NCI-H2081 (cell line): ENCODE measurements at places on chromosomes 2 and 18.
A peak's percentile ranks its signal among the peaks of the same experiment; 100 is the strongest.

- DNase-seq = no peak
Measured at GRCh38 chr2:55865096-55865835, 58.3 kb downstream of the EFEMP1 start.

- no peak for DNase-seq
Measured at GRCh38 chr2:62458671-62459081, 47.3 kb downstream of the TMEM17 start.

GRCh38 chr2:132814651-132815050, 144.6 kb upstream of the LYPD1 start:
- DNase-seq = no peak

DNA sequence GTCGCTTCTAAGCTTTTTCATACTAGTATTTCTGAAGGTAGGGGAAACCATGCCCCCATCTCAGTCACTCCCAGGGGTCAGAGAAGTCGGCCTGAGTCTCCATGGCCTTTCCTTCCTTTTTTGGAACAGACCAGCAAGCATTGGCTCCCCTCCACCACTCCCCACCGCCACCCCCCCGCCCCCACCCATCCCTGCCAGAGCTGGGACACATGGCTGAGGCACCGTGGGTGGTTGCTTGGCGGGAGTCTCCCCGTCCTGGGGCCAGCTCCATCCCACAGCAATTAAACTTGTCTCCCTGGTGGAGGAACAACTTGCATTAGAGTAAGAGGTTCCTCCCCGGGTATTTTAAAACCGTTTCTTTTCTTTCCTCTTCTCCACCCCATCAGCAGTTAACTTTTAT, 100.8 kb upstream of the TFPI start:
- peak; percentile 69 for DNase-seq

DNA sequence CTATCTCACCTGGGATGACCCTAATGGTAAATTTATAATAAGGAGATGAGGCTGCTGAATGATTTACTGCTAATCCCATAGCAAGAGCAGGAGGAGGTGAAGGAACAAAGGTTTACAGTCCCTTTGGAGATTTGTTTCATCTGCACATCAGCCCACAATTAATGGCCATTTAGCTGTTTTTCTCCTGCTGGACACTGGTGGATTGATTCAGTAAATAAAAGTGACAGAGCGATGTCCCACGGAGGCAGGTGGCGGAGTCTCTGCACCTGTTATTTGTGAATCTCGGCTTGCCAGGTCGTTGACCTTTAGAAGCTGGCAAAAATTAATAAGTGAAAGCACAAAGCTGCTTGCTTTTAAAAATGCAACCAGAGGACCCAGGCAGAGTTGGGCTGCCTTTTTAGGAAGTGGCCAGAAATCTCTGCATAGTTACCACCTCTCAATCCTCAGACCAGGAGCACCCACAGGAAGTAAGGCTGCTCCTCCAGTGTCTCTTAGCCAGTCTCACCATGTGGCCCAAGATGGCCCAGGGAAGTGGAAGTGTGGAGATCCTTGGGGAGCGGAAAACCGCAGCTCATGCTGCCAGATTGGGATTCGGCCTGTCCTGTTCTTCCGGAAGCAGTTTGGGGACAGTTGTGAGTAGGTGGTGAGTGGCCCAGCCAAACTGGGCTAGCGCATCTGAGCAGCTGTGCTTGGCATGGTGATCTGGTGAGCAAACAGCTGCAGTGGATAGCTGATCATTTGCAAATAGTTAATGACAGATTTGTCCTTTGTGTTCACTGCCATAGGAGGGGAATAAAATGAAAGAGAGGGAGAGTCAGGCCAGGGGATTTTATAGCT, 1005.7 kb upstream of the PIK3C3 start:
- DNase-seq = peak; percentile 34

GRCh38 chr18:24016643-24017042, 2.1 kb downstream of the TTC39C start:
- DNase-seq = peak; percentile 6

DNA sequence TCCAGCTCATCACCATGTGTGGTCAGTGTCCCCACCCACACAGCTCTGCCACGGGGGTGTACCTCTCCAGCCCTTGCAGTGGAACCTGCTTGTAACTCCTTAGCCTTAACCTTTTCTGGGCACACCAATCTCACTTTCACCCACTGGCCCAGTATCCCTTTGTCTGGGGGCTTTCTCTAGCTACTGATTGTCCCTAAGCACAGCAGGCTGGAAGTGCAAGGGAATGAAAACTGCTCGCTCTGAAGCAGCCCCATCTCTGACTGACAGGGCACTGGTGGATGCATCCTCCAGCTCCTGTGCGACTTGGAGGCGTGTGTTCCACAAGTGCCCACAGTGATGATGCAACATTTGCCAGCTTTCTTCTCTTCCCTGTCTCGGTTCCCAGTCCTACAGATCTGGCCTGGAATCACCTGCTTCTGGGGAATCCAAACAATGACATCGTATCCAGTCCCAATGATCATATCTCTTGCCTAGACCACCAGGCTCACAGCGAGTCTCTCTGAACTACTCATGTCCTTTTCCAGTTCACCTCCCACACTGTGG, 33.6 kb downstream of the SCTR start:
- no peak for DNase-seq

GRCh38 chr2:114049280-114049679, 159.4 kb downstream of the ACTR3 start:
- no peak for DNase-seq

DNA sequence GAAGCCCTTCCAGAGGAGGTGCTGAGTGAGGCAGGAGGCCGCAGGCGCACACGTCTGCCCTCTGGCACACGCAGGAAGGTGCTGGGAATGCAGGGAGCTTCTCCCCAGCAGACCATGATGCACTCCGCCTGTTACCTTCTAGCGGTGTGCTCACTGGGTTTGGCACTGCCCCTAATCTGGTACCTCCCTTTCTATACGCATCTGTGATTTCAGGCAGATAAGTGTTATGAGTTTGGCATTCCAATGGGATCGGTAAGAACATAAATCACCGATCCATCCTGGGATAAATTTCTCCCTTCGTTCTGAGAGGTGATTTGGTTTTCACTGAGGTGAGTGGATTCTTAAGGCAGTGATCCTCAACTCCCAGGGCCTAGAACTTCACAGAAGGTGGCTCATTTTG, 34.6 kb downstream of the ODC1 start:
- no peak for DNase-seq

DNA sequence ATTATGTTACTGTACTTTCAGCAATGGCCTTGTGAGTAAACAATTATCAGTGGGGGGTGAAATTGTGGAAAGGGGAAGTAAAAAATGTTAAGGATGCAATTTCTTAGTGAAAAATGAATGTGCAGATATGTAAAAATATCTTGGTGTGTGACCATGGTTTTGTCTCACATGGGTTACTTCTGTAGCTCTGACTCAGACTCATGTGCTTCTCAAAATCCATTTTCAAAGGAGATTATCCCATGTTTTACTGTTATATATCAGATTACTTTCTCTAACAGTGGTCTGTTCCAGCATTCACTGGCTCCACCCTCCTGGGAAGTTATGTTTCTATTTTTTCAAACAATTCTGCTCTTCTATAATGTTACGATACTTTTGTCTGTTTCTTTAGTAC, 298.2 kb upstream of the COL3A1 start:
- DNase-seq = no peak

DNA sequence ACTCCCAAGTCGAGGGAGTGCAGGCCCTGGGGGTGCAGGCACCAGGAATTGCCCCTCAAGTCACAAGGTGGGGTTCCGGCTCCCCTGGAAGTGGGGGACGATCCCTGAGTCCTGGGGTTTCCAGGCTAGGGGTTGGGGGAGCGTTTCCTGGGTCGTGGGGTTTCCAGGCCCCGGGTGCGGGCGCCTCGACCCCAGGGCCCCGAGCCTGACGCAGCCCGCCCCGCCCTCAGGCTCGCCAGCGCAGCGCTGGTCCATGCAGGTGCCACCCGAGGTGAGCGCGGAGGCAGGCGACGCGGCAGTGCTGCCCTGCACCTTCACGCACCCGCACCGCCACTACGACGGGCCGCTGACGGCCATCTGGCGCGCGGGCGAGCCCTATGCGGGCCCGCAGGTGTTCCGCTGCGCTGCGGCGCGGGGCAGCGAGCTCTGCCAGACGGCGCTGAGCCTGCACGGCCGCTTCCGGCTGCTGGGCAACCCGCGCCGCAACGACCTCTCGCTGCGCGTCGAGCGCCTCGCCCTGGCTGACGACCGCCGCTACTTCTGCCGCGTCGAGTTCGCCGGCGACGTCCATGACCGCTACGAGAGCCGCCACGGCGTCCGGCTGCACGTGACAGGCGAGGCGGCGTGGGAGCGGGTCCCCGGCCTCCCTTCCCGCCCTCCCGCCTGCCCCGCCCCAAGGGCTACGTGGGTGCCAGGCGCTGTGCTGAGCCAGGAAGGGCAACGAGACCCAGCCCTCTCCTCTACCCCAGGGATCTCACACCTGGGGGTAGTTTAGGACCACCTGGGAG, 12.0 kb downstream of the SIGLEC15 start:
- no peak for DNase-seq

- no peak for DNase-seq
Measured at GRCh38 chr2:124112966-124113365, 87.9 kb downstream of the CNTNAP5 start.

DNA sequence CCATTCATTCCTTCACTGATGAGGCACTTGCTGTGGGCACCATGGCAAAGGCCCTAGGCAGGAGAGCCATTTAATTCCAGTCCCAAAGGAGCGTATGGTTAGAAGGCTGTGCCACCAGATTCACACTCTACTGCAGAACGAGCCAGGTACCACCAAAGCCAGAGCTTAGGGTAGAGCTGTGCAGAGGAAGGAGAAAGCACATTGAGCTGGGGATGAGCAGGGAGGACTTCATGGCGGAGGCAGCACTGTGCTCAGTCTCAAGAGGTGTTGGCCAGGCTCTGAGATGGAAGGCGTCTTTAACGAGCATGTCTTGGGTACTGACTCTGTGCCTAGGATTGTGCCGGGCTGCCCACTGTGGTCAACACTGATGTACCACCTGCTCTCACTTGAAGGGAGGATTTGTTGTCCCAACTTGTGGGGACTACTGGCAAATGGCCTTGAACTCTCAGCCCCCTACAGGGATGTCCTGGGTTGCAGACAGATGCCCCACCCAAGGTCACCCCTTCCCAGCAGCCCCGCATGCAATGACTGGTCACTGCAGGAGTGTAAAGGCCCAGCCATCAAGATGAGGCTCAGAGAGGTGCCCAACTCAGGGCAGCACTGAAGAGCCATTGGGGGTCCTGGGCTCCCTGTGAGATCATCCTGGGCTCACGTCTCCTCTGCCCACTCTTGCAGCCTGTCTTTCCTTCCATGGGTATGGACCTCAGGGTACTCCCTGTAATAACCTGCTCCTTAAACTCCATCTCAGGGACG, 251.4 kb downstream of the GLI2 start:
- no peak for DNase-seq

DNA sequence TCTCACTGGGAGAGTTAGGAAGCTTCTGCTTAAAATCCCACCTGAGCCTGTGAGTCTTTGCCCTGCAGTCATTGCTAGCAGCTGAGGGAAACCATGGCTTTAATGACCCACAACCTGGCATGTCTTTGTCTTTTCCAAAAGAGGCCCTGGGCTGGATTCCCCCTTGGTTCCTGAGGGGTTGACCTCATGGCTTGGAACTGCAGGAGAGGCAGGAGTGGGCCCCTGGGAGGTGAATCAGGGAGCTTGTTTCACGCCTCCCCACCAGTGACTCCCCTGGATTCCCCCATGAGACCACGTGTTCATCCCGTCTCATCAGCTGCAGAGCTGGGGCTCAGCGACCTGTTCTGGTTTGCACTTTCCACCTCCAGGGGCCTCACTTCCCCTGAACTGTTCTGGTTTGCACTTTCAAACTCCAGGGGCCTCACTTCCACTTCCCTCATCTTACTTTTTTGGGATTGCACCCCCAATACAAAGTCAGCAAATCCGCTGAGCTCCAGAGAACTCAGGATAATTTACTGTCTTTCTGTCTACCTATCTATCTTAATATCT, 58.5 kb upstream of the TMEM18 start:
- no peak for DNase-seq

DNA sequence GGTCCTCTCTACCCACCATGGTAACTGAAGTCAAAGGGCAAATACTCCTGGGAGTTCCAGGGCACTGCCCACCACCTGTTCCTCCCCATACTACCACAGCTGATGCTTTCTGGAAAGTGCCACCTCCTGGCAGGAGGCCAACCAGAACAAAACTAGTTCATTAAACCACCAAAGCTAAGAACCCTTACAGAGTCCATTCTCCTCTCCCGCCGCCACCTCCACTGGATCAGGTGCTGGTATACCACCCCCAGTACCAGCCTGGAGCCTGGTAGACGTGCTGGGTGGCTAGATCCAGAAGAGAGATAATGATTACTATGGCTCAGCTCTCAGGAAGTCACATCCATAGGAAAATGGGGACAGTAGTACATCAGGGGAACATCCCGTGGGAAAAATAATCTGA, 300.9 kb downstream of the RIT2 start:
- no peak for DNase-seq

- DNase-seq = no peak
Measured at GRCh38 chr2:46901611-46902010, 14.0 kb downstream of the MCFD2 start.

- peak; percentile 87 for DNase-seq
Measured at GRCh38 chr2:61017556-61018317, at the start of the genes PEX13 and PUS10. Gene PEX13, plus strand, starts transcription at chr2:61017720. Its CDS starts 40 bp downstream, at chr2:61017760. Gene PUS10, minus strand, starts transcription at chr2:61018255. Its CDS starts 6,365 bp downstream, at chr2:61011890.

GRCh38 chr2:45670646-45671045, 19.2 kb downstream of the PRKCE start:
- DNase-seq = no peak

GRCh38 chr2:98467082-98467536, 22.5 kb downstream of the INPP4A start:
- no peak for DNase-seq

GRCh38 chr2:62313449-62314227, 117.7 kb downstream of the B3GNT2 start:
- no peak for DNase-seq

- no peak for DNase-seq
Measured at GRCh38 chr2:3517948-3518495, 1.3 kb downstream of the ADI1 start.

DNA sequence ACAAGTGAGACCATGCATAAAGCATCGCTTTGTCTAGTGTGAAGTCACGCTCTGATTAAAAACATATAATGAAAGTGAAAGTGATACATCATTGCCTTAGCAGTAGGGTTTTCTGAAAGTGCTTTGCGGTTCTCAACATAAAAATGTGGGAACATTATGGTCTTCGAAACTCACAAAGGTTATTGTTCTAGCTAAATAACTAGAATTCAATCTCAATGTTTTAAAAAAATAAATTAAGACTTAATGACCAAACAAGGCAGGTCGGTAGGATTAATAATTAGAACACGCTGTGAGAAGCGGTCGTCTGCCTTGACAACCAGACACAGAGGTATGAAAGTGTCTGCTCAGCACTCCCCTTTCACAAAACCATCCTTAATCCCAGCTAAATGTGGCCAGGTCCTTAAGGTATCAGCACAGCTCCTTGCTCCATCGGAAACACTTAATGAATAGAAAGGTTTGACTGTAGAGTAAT, 42.2 kb downstream of the KLHL14 start:
- no peak for DNase-seq

DNA sequence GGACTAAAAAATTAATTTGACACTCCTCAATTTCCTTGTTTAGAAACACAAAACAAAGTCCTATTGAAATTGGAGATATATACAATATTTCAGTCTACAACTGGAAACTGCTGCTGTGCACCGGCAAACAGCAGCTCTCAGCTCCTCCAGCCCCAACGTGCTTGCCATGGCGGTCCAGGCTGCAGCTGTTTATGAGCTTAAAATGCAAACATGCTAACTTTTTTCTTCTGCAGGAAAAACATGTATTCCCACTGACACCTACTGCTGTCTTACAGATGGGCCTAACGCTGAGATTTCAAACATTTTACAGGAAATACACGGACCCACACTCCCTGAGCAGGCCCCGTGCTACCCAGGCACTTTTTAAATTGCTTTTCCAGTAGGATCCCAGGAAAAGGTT, 195.5 kb downstream of the BCL11A start:
- DNase-seq = no peak
